ENCODE measurements at places on chromosomes 1 and 21.

- DNase-seq = no peak
These were observed 200.2 kb downstream of the PDE4B start for GRCh38 chr1:65992831-65993271.

DNA sequence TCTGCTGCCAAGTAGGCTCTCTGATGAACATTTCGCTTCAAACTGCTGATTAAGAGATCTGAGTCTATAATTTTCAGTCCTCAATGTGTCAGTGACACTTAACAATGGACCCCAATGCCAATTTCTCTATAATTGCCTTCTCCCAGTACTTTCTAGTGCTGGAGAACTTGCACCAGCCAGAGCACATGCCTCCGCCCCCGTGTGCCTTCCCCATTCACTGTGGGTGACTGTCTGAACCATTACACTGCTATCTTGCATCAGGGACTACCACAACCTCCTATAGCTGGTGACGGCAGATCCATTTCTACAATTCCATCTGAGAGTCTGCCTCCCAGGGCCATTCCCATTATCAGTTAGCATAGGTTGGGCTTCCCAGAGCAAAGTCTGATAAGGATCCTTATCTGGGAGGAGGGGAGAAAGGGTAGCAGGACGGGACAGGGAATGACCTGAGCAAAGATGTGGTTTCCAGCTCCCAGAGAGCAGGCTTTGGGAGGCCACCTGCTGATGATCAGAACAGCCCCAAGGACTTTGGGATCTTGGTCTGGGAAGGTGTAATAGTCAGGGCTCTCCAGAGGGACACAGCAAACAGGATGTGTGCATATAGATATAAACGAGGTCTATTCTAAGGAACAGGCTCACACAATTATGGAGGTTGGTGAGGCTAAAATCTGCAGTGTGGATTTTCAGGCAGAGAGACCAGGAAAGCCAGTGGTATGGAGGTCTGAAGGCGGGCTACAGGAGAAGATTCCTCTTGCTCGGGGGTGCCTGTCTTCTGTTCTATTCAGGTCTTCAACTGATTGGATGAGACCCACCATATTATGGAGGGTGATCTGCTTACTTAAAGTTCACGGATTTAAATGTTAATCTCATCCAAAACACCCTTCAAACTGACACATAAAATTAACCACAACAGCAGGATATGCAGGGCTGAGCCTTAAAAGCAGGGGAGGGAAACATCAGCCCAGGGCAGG lies 238.2 kb downstream of the PTPRU start:
- DNase-seq = no peak

DNA sequence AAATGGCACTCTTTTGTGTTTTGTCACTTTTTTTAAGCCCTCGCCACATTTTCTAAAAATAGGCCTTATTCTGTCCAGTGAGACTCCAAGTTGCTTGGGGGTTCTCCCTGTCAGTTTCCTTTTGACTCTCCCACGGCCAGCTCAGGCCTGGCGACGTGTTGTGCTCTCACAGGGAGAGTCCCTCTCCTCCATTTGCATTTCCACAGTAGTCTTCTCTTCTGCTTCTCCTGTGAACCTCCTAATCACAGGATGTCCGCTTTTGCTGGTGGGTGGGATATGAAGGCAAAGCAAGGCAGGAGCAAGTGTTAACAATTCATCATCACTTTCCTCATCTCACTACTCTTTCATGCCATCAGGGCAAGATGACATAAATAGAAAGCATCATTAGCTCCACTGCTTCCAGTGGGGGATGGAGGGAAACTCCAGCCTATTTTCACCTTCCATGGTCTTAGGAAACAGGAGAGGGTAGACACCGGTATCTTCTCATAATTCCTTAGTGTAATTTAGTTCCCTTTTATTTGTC lies 99.8 kb downstream of the INTS7 start:
- no peak for DNase-seq

DNA sequence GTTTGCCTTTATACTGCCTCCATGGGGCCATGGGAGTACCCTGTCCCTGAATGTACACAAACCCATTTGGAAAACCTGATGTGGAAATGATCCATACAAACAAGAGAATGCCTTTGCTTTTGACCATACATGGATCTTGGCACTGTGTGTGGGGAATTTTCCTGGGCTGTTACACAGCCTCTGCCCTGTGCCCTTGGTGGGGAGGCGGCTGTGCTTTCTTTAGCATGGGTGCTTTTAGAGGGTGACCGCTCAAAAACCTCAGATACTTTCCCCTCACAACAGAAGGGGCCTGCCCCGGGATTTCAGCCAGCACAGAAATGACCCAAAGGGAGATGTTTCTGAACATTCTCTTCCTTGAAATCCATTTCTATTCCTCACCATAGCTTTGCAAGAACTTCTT lies 194.8 kb downstream of the LMO4 start:
- no peak for DNase-seq

GRCh38 chr1:209755926-209756614 lies at the start of gene TRAF3IP3:
Gene TRAF3IP3 (plus strand): TSS chr1:209756053. CDS start chr1:209760040, 3,987 bp downstream.
- peak; percentile 61 for DNase-seq

DNA sequence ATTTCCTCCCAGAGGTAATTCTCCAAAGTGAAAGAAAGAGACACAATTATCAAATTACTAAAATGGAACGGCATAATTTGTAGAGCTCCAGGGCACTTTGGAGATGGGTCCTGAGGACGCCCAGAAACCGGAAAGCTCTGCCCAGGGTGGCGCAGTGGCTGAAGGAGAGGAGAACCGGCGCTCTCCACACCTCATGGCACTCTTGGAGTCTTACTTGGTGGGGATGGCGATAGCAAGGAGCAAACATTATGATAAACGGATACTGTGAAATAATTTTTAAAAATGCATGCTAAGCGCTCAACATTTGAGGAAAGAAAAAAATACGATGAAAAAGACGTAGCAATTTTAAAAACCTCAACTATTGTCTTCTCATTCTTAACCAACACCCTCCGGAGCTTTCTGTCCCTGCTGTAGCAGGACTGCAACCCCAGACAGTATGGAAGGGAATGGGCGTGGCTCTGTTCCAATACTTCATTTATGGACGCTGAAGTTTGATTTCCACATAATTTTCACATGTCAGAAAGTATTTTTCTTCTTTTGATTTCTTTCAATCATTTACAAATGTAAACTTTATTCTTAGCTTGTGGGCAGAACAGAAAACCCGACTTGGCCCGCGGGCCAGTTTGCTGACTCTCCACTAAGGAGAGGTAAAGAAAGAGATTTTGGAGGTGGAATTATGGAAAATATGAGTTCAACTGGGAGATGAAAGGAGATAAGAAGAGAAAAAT lies 1.1 kb downstream of the S100A11 start:
- DNase-seq = no peak

DNA sequence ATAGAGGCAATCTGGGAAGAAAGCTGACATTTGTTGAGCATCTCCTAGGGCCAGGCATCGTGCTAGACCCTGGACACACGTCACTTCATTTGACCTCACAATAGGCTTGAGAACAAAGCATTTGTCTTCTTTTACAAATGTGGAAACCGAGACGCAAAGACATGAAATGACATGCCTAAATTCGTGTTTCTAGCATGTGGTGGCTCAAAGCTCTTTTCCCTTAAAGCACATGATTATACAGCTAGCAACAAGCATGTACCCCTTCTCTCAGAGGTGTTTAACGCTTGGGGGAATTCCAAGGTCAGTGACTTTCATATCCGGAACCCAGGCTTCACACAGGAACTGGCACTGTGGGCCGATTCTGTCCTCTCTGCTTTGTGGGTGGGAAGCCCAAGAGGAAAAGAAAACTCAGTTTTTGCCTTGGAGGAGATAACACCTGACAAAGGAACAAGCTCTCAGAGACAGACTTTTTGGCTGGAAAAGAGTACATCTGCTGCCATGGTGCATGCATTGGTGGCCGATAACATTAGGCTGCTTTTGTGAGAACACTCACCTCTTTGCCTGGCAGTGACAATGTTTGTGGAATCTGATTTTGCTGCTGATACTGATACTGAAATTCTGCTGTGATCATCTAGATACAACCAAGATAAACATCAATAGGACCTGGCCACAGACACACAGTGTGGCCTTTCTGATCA lies 15.4 kb upstream of the CD2 start:
- DNase-seq = peak; percentile 18

GRCh38 chr1:114314576-114314975 lies 160.9 kb upstream of the SYT6 start:
- no peak for DNase-seq

GRCh38 chr21:42524341-42525028 lies 10.8 kb downstream of the SLC37A1 start:
- DNase-seq = no peak

DNA sequence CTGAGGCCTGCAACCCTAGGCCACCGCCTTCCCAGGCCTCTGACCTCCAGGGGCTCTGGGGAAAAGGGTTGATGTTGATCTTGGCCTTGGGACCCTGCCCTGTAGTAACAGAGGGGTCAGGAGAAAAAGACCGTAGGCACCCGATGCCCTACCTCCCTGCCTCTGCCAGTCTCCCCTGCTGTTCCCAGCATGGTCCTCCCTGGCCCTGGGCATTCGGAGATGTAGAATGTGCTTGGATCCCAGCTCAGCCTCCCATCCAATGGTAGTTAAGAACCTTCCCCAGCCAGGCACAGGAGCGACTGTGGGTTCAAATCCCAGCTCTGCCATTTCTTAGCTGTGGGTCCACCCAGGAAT lies 72.0 kb upstream of the TARDBP start:
- no peak for DNase-seq

Data from activated naive CD4-positive, alpha-beta T cell (primary cell).